Osteocyte (in vitro differentiated cells): ENCODE measurements at places on chromosomes 6 and 20. TPM values are rescaled to one million over a fixed set of nuclear protein-coding genes. Genes with fewer than 3 reads are reported as not detected.
A peak's percentile ranks its signal among the peaks of the same experiment; 100 is the strongest.

CRIP3 gene
- 1.4 and 1.8 TPM in 2 replicates for total RNA-seq

NKX2-4 gene
- total RNA-seq: not detected in 2 replicates

AIF1 gene
- total RNA-seq: not detected in 2 replicates

MATN4 gene
- not detected in 2 replicates for total RNA-seq

- H3K4me1 ChIP-seq: no peaks in the 10 kb centered on the region
- H3K4me3 ChIP-seq: no peak overlapping the region
- H3K27ac ChIP-seq: no peak overlapping the region
- no peaks in the 10 kb centered on the region for H3K36me3 ChIP-seq
- peaks cover 13% of the 10 kb centered on the region for H3K27me3 ChIP-seq
- DNase-seq: no peak
Measured at GRCh38 chr20:61205769-61206168, 46.3 kb upstream of the CDH4 start.

DNA sequence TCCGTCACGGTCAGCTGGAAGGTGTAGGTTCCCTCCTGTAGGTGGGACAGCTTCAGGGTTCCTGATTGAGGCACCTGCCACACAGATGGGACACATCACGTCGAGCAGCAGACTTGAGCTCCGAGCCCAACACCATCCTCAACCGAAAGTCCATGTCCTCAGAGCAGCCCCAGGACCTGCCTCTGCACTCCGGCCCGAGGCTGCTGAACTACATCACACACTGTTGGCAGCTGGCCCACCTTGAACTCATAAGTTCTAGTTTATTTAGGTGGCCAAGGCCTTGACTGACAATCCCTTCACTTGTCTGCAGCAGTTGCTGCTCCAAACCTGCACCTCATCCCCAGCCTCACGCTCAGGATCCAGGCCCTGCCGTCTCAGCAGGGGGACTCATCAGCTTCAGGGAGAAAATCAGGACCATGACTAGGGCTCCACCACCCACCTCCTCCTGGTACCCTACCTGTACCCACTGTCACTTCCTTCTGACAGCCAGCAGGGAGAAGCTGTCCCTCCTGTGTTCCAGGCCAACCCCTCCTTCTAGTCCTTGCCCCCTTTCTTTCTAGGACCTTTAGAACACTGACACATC, 21.0 kb downstream of the LRP11 start:
- peaks cover 19% of the 10 kb centered on the region for H3K36me3 ChIP-seq
- H3K4me3 ChIP-seq: no peak overlapping the region
- peak; percentile 75 for DNase-seq
- no peak overlapping the region for H3K27ac ChIP-seq

DNA sequence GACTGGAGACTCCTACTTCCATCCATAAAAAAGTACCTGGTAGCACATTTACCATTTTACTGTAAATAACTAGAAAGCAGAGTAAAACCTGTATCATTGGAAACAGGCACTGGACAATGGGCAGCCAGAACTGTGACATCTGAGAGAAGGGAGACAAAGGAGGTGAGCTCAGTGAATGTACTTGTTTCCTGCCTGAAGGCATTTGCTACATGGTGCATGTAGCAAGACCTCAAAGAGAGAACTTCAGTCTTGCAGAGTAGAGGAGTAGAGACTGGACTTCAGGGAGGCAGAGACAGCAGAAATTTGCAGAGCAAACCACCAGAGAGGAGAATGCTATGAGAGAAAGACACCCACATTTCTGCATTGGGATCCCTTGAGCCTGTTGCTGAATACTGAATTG, 171.0 kb upstream of the CCN2 start:
- no peak for DNase-seq
- no peak overlapping the region for H3K4me3 ChIP-seq
- peaks cover 19% of the 10 kb centered on the region for H3K4me1 ChIP-seq
- H3K27me3 ChIP-seq: no peaks in the 10 kb centered on the region
- H3K27ac ChIP-seq: no peak overlapping the region

- H3K4me1 ChIP-seq: peaks cover 21% of the 10 kb centered on the region
- no peaks in the 10 kb centered on the region for H3K36me3 ChIP-seq
- no peaks in the 10 kb centered on the region for H3K27me3 ChIP-seq
- H3K27ac ChIP-seq: peak overlapping the region; percentile 8
- no peak for DNase-seq
Measured at GRCh38 chr6:54094786-54095185, 16.5 kb upstream of the MLIP start.

DNA sequence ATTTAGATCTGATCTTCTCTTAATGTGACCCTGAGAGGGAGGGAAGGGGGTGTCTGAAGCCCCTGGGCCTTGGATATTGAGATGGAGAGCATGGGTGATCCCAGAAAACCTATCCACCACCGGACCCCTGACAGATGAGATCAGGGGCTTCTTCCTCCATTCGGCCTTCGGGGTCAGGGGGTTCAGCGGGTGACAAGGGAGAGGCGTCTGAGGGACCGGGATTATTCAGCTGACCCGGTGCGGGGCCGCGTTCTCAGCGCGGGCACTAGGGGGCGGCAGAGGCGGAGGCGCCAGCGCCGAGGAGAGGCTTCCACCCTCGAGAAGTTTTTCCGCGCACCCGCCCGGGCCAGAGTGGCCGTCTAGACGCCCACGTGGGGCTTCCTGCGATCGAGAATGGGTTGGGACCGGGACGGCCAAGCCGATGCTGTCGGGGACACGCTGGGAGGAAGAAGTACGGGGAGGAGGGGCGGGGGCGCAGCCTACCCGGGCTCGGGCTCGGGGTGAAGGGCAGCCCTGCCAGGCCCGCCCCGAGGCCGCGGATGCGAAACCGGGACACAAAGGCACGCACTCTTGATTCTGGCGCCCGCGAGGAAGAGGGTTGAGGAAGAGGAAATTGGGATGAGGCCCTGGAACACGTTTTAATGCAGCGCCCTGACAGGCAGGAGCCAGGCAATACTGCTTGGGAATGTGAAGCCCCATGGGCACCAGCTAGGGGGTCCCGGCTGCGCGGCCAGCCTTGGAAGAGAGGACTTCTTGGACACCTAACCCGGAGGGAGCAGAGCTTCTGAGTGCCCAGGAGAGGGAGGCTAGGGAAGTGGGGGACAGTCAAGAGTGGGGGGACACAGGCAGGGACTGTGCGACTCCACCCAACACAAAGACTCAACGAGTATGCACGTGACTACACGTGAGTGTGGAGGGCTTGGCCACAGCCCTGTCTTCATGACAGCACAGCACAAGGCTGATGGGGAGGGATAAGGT, 30.6 kb downstream of the COL11A2 start:
- H3K27ac ChIP-seq: peak overlapping the region; percentile 69
- peaks cover 14% of the 10 kb centered on the region for H3K4me1 ChIP-seq
- peaks cover 3% of the 10 kb centered on the region for H3K27me3 ChIP-seq
- peak; percentile 95 for DNase-seq
- no peaks in the 10 kb centered on the region for H3K36me3 ChIP-seq
- peak overlapping the region; percentile 82 for H3K4me3 ChIP-seq
